ENCODE measurements at places on chromosomes 7 and 10.

GRCh38 chr10:59047180-59047579 is 129.3 kb upstream of the PHYHIPL start:
- DNase-seq: no peak

DNA sequence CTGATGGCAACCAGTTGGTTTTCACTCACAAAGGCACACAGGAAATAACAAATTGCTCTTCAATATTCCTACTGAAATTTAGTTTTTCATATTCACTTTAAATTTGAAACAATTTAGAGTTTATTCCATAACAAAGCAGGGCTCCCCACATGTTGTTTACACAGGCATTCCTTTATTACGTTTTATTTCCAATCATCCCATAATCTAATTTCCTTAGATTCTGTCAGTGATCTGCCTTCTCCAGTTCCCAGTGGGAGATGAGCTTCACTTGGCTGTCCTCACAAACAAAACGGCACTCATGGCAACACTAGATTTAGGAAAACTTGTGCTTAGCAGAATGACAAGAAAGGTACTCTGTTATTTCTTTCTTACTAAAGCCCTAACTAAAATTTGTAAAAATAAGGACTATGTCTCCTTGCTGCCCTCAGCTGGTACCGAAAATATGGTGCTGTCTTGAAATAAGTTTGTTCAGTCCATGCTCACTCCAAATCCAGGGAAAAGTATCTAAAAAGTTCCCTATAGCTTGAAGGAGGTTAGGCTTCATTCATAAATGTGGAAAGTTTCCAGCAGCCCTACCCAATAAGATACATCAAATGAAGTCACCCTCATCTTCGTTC is 23.0 kb downstream of the PHYH start:
- no peak for DNase-seq

DNA sequence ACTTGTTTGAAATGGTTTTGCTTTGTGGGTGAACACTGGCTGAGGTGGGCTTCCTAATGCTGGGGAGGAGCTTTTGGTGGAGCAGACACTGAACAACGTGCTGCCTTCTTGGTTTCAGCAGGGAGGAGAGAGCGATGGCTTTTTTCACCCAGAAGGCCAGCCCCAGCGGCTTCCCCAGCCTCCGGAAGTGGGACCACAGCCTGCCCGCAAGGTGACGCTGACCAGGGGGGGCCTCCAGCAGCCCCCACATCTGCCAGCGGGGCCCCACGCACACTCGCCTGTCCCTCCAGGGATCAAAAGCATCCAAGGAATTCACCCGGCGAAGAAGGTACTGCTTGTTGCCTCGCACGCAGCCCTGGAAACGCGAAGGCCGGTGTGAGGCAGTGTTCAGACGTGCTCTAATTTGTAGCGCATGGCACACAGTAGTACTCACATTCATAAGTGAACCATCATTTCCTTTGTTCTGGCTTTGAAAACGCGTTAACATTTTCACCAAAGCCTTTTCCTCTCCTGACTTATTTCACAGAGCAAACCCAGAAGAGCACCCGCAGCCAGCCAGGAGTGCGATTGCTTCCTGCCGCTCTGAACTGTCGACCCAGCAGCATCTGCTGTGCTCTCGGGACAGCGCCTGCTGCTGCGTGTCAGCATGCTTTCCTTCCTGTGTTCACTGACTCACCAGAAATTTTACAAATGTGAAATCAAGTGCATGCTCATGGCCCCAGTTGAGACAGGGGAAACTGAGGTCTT is 48.4 kb downstream of the SHH start:
- DNase-seq: no peak

DNA sequence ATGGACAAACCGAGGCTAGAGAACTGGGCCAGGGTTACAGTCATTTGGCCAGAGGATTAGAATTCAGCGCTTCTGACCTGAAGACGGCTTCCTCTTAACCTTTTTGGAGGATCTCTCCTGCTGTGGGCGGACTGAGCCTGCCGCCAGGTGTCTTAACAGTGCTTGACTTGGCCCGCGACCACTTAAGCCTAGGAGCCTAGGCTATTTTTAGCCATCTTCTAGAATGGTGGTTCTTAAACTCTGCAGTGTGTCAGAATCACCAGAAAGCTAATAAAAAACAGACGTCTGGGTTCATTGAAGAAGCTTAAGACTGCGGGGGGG is 722 bp downstream of the MDH2 start:
- DNase-seq: no peak

- DNase-seq: no peak
These were observed 28.3 kb upstream of the CASD1 start for GRCh38 chr7:94481279-94481678.

GRCh38 chr10:47361293-47361692 is 13.1 kb downstream of the RBP3 start:
- no peak for DNase-seq

DNA sequence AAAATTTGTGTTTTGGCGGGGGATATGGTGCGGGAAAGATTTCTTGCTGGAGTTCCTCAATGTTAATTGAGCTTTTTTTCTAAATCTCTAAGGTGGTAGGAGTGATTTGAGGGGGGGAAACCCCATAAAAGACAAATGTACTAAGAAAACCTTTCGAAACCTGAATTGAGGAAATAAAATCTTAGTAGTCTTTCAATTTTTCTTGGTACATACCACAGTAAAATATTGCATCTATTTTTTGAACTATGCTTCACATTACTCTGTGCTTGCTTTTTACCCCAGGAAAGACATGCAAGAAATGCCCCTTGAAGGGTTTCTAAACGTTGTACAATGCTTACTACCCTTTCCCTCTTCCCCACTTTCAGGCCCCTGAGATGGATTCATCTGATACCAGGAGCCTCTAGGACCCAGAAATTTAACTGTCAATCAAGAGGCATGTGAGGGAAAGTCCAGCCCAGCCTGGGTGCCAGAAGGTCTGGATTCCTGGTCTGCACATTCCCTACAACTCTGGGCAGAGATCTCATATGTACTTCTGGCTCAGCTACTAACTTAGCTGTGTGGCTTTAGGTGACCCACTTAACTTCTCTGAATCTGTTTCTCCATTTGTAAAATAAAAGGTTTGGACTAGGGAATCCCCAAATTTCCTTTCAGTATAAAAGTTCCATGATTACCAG is 5.8 kb upstream of the PDCD4 start:
- no peak for DNase-seq

DNA sequence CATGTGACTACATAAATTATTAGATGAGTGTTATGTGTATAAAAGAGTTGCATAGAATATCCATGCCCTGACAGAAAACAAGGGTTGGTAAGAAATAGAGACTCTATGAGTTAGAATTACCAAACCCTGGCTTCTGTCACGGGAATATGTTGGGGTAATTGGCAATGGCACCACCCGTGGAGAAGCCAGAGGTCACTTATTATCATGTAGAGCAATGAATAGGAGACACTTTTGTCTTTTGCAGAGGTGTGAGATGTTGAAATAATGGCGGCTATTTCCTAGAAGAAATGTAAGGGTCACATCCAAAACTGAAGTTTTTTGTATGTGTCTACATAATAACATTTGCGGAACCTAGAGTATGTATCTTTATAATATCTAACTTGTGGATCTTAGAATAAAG is 35.3 kb downstream of the ABCB5 start:
- DNase-seq: no peak

DNA sequence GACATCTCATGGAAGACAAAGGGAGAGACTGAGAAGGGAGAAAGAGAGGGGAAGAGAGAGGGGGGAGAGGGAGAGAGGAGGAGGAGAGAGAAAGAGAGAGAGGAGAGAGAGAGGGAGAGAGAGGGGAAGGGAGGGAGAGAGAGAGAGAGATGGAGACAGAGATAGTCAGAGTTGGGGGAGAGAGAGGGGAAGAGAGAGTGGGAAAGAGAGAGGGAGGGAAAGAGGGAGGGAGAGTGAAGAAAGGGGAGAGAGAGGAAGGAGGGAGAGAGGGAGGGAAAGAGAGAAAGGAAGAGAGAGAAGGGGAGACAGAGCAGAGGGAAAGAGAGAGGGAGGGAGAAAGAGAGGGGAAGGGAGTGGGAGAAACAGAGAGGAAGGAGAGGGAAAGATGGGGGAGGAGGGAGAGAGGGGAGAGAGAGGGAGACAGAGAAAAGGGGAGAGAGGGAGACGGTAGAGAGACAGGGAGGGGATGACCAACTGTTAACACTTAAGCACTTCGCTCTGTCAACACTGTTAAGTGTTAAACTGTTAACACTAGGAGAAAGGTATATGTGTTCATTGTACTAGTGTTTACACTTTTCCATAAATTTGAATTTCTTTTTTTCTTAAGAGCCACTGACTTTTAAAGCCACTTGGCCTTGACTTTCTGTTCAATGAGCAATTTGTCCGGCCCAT is 21.8 kb upstream of the SDK1 start:
- no peak for DNase-seq

GRCh38 chr10:64765498-64765897 is 1244.3 kb downstream of the REEP3 start:
- no peak for DNase-seq

GRCh38 chr10:109975244-109976190 is 32.3 kb upstream of the ADD3 start:
- DNase-seq: no peak

DNA sequence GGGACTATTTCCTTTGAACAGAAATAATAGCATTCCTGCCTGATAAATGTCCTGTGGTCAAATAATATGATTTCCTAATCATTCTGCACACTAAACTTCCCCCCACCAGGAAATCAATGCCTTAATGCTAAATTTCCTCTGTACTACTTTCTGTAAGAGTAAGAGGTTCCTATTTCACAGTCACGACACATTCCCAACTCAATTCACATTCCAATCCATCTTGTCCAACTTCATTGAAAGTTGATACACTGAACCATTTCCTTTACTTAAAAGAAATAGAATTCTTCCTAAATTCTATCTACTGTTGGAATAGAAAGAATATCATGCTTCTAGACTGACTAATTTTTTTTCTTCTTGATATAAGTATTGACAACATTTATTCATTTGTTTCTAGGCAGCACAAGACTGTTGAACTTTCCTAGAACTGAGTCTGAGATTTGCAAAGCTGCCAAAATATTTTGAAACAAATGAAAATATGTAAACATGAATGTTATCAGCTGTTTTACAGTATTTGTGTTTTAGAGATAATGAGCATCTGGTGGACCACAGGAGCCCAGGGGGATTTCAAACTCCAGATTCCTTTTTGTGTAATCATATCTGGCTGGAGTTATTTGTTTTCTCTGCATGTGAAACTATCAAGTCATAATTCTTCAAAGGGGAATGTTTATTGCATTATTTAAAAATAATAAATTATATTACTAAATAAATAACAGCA is 121.5 kb downstream of the TPST1 start:
- DNase-seq: peak; percentile 63

- no peak for DNase-seq
These were observed 597.5 kb upstream of the PCDH15 start for GRCh38 chr10:55398497-55398882.
